ENCODE measurements at places on chromosomes 13 and 19.

- no peak for DNase-seq
Measured at GRCh38 chr19:3029065-3029923, at the start of gene TLE2. Gene TLE2 (minus strand): TSS chr19:3029280. CDS start chr19:3028904, 376 bp downstream.

DNA sequence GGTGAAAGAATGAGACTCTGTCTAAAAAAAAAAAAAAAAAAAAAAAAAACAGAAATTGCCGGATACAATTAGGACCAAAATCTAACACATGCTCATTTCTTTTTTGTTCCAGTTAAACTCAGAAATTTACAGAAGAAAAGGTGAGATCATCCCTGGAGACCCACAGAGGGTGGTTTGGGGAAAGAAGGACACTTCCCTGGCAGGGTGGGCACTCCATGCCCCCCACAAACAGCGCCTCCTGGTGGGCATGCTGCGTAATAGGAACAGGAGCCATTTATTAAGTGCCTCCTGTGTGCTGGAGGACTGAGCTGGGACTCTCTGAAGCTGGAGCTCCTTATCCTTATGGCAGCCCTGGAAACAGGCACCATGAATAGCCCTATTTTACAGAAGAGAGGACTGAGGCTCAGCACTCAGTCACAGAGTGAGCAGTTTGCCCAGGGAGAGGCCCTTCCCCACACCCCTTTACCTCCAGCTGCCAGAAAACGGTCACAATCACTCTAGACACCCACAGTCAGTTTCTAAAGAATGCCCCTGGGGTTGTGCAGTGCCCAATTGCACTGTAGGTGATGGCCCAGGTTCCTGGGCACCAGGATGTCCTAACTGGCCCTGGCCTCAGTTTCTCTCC lies 10.1 kb downstream of the C19orf38 start:
- no peak for DNase-seq

DNA sequence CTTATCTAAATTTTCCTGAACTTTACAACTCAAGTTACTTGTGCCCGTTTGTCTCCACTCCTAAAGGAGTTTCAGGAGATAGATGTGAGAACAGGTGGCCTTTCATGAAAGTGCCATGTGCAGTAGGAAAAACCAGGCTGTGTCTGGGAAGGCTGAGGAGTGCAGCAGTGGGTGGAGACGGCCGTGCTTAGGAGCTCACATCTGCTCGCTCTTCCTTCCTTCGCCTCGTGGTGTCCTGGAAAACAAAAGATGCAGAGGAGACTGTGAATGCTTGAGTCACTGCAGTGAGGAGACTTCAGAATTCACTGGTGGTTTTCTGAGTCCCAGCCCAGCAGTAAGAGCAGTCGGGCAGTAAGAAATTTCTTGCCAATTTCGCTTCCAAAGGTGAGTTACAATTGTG lies 138.4 kb upstream of the RNF113B start:
- DNase-seq, result no peak

GRCh38 chr19:16657384-16657783 lies 2.6 kb downstream of the SMIM7 start:
- no peak for DNase-seq

DNA sequence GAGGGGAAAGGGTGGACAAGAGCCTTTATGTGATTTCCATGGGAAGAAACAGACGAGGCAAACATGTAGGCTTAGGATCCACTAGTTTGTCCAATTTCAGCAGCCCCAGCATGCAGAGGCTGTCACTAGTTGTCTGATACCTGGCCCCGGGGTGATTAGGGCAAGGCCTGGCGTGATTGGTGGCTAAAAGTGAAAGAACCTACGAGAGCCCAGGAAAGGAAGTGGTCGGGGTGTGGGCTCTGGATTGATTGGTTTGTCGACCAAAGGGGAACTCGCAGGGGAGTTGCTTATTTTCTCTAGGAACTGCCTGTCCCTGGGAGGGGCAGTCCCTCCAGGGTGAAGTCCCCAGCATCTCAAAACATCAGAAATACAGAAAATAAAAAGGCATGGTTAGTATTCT lies 64.2 kb upstream of the UQCRFS1 start:
- peak; percentile 16 for DNase-seq

- DNase-seq, result no peak
Measured at GRCh38 chr13:51887468-51887867, 25.7 kb downstream of the CCDC70 start.
